8988T (cell line): ENCODE measurements at places on chromosomes 2 and 18.

DNA sequence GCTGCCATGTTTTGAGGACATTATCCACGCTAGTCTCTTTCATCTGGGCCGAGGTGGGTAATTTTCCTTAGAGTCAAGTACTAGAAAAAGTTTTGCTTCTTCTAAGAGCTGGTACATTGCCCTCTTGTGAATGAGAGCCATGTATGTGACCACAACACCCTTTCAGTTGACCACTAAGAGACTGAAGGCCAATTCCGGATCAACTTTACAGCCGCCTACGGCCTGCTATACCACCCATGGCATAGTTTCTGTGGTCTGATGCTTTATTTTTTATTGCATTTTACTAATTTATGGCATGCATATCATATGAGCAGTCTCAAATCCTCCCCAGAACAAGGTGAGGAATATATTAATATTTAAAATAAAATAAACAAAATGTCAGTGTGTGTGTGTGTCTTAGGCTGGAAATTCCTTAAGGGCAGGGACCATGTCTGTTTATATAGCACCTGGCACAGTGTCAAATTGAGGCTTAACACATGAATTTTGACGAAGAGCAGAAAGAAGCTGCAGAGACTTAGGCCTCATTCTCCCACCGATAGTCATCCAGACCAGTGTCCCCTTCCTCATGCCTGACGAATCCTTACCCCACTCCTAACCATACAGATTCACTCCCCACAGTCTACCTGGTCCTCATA is 35.4 kb downstream of the PSD4 start:
- no peak for DNase-seq

DNA sequence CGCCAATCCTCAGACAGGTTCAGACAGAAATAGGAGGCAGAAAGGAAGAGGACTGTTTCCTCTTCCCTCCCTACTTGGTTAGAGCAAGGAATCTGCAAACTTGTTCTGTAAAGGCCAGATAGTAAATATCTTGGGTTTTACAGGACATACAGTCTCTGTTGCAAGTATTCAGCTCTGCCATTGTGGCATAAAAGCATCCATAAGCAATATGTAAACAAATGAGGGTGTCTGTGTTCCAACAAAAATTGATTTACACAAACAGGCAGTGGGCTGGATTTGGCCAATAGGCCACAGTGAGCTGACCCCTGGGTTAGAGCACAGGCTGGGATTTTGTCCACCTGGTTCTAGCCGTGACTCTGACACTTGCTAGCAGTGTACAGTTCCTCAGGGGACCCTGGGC is 89.4 kb downstream of the NRP2 start:
- DNase-seq: no peak

GRCh38 chr2:185132501-185133041 is 534.2 kb downstream of the ZNF804A start:
- no peak for DNase-seq

GRCh38 chr2:113092864-113093612 is 25.3 kb downstream of the IL1F10 start:
- no peak for DNase-seq

DNA sequence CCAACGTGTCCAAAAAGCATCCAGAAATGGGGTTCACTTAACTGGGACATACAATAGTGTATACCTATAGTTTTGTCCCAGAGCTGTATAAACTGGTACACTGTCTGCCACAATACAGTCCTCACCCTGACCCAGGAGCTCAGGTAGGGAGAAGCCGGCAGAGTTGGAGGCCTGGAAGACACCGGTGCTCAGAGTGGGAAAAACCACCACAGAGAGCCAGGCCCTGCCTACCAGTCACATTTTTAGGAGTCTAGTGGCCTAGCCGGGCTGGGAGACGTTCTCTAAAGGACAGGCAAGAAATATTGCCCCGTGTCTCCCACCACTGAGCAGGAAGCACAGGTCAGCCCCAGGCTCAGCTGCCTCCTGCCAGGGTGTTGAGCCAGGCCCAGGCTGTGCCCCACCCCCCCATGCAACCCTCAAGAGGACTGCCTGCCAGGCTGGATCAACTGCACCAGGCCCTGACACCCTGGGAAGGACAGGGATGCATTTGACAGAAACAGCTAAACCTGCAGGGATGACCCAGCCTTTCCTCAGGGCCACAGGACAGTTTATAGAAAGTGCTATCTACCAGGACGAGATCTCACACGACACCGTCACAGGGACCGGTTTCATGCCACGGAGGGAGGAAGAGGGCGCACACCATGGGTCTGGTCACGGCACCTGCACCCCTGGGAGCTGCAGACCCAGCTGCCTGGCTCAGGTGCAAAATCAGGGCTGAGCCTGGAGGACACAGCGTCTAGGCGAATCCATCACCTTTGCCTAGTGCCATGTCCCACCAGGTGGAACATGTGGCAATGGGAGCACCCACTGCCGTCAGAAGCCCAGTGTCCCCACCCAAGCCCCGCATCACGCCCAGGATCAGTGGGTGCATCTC is 89.9 kb downstream of the TMEM18 start:
- DNase-seq: no peak

DNA sequence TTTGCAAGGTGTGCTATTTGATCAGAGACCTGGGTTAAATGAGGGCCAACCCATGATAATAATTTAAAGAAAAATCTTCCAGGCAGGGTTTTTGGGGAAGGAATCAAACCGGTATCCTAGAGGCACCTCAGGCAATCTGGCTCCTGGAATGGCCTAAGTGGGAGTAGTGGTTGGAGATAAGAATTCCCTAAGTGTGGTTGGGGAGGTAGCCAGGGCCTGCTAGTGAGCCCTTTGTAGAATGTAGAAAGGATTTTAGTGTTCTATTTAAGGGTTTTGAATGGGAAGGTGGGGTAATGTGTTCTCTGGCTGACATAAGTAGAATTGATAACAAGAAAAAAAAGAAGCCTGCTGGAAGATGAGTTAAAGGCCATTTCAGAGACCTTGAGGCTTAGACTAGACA is 422.2 kb downstream of the XIRP2 start:
- DNase-seq: no peak

DNA sequence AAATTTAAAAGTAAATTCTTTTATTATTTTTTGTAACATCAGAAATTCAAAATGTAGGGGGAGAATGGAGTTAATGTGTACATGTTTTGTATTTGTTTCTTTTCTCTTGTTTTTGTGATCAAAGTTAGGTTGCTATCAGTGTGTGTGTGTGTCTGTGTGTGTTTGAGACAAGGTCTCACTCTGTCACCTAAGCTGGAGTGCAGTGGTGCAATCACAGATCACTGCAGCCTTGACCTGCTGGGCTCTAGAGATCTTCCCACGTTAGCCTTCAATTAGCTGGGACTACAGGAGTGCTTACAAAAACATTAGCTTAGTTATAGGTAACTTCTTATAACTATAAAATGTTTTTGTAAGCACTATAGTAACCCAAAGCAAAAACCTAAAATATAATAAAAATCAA is 50.7 kb downstream of the GDF7 start:
- no peak for DNase-seq
